ENCODE measurements at places on chromosomes 5 and 9.

GRCh38 chr5:87347841-87348240 lies 64.9 kb downstream of the CCNH start:
- DNase-seq = no peak

DNA sequence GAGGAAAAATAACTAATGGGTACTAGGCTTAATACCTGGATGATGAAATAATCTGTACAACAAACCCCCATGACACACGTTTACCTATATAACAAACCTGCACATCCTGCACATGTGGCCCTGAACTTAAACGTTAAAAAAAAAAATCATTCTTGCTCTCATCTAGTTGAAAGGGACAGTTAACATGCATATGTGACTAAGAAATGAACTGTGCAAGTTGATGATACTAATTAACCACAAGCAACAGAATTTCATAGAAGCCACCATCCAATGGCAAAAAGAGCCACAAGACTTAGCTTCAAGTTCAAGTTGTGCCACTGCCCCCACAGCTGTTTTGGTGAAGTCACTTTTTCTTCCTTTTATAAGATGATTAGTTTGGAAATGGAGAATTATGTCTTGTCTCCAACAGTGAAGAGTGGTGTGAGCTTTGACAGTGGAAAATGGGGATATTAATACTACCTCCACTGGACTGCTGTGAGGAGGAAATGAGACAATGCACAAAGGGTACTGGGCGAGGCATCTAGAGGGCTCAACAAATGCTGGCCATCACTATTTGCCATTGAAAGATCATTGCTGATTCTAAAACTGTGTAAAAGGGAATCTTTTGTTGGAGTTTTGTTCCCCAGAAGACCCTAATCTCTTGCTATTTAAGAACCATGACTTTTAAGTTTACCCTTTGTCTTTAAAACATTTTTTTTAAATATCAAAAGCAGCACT lies 202.1 kb downstream of the EBF1 start:
- DNase-seq = no peak

DNA sequence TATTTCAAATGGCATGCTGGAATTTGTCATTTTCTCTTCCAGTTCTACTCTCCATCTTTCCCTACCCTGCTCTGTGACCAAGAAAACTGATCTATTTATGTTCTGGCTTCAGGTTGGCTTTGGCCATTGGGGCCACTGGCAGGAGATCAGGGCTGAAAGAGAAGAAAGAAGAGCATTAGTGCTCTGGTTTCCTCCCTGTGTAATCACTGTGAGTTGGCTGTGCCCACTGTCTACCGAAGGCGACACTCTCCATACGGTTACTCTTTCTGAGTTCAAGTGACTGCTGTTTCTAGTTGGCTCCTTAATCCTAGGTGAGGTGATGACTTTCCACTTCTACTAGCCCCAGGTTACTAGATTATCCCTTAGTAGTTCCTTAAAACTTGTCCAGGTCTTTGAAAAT lies 372.6 kb downstream of the PRELID2 start:
- no peak for DNase-seq

- DNase-seq = no peak
Measured at GRCh38 chr5:122236270-122237040, 75.6 kb upstream of the SNCAIP start.

DNA sequence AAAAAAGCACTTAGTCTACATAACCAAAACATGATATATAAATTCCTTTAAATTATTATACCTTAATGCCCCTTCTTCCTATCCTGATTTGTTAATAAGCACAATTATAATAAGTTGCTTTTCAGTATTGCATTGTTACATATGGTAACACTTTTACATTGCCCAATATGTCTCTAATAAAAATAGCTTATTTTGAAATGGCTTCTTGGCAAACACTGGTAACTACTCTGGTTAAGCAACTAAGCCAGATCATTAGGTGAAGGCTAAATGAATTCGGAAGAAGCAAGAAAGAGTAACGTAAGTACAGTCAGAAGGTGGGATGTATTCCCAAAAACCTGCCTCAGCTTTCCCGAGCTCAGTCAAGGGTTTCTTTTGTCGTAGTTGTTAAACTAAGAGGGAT lies 85.3 kb downstream of the TTC39B start:
- DNase-seq = no peak

DNA sequence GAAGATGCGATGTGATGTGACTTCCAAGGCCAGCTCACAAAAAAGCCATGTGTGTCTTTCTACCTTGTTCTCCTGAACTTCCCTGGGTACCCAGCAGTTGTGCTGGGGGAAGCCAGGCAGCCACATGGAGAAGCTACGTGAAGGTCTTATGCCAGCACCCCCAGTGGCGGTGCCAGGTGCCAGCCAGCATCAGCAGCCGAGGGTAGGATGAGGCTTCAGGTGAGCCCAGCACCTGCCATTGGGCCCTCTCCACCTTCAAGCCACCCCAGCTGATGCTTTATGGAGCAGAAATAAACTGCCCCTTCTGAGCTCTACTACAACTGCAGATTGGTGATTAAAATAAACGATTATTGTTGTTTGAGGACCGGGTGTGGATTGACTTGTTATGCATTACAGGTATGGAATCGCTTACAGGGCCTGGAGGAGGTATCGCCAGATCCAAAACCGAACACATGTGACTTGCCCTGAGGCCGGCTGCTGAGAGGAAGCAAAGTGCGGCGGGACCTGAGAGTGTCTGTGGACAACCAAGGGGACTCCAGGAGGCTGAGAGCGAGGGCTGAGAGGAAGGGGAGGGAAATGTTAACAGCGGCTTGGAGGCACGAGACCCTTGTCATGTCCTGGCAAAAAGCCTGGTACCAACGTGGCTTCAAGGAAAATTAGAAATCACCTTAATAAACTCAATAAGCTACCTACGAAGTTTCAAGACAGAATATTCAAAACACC lies 36.0 kb upstream of the OLFM1 start:
- DNase-seq = no peak

DNA sequence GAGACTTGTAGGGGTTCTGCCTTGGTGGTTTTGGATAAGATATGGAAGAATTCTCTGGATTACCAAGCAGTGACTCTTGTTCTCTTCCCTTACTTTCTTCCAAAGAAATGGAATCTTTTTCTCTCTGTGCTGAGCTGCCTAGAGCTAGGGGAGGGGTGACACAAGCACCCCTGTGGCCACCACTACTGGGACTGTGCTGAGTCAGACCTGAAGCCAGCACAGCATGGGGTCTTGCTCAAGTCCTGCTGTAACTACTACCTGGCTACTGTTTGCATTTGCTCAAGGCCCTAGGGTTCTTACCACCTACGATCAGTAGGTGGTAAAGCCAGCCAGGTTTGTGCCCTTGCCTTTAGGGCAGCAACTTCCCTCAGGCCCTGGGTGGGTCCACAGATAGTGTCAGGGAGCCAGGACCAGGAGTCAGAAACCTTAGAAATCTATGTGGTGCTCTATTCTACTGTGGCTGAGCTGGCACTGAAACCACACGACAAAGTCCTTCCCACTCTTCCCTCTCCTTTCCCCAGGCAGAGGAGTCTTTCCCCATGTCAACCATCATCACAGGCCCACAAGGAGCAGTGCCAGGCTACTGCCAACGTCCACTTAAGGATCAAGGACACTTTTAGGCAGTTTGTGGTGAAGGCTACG lies 53.8 kb downstream of the SREK1 start:
- no peak for DNase-seq

- no peak for DNase-seq
Measured at GRCh38 chr5:148632255-148633066, 21.9 kb downstream of the HTR4 start.

DNA sequence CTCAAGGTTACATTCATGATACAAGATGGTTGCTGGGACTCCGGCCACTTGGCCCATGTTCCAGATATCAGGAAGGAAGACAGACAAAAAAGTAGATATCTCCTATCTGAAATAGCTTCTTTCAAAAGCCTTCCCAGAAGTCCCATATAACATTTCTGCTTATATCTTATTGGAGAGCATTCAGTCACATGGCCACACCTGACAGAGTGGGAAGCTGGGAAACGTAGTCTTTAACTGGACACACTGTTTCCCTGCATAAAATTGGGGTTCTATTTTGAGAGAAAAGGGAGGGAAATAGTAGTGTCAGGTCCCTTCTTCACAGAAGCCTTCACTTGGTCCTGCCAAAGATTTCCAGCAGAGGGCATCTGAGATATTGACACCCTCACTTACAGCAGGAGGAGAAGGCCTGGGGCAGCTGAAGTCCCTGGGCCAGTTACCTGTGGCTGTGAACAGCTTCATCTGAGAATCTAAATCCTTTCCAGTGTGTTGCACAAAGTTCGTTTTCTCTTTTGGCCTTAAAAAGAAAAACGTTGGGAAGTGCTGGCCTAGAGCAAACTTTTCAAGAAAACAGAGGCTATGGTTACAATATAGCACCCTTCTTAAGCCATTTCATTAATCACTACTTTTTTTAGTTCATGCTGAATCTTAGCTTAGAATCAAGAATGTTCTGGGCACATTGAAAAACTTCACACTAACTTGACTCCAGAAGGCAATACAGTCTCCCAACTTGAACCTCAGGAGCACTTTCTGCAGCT lies 33.5 kb downstream of the SPEF2 start:
- DNase-seq = no peak

GRCh38 chr5:102561894-102562760 lies 63.3 kb upstream of the SLCO6A1 start:
- DNase-seq = no peak

GRCh38 chr5:124951661-124952060 lies 205.2 kb upstream of the ZNF608 start:
- no peak for DNase-seq

GRCh38 chr5:157594675-157595459 lies 19.3 kb upstream of the ADAM19 start:
- DNase-seq = no peak

- no peak for DNase-seq
Measured at GRCh38 chr9:123455187-123455586, 99.2 kb downstream of the CRB2 start.

GRCh38 chr5:8807636-8808035 lies 738.2 kb downstream of the SEMA5A start:
- DNase-seq = no peak

DNA sequence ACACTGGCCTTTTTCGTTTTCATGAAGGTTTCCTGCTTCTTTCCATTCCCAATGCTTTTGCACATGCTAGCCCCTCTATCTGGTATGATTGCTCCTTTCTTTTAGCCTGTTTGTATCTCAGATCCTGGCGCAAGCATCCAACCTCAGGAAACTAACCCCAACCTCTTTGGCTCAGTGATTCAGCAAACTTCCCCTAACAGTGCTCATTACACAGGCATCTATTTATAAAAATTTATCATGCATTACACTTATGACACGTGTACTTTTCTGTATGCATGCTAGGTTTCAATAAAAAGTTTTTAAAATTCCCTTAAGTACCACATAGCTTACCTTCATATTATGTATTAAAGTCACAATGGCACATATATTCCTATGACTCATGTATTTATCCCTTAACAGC lies 218.9 kb downstream of the EPB41L4A start:
- no peak for DNase-seq

GRCh38 chr9:104080983-104081382 lies 13.1 kb upstream of the SMC2 start:
- DNase-seq = no peak

Measured in ascending aorta (tissue), 2 donors.